ENCODE measurements at places on chromosomes 5 and 9.

DNA sequence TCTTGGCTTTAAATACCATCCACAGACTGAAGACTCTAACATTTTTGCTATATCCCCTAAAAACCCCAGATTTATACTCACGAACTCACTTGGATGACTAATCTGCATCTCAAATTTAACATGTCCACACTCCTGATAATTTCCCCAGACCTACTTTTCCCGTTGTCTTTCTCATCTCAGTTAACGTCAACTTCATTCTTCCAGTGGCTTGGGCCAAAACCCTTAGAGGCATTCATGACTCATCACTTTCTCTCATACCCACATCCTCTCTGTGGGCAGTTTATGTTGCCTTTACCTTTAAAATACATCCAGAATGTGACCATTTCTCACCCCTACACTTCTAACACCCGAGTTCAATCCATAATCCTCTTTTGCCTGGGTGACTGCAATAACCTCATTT lies 96.7 kb downstream of the EDIL3 start:
- DNase-seq, result no peak

DNA sequence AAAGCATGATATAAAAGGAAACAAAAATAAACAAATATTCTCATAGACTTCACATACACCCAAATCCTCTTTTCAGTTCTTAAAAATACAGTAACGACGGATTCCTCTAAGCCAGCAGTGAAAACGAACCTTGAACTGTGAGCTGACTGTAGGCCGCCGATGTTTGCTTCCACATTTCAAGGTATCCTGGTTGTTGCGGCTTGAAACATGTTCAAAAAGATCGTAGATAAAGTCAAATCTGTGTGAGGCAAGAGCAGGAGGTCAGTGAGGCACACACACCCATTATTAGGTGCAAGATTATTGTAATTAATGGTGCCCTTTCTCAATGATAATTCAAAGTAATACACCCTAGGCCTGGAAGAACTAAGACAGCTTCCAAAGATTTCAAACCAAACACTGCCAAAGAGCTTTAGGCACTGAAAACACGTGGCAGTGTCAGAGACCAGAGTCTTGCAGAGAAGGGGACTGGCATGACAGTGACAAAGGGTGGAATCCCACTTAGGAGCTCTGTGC lies 141.2 kb upstream of the RETREG1 start:
- no peak for DNase-seq

- no peak for DNase-seq
Observed at GRCh38 chr9:123345567-123345955, 10.4 kb upstream of the CRB2 start.

- DNase-seq, result no peak
Observed at GRCh38 chr9:13387734-13388067, 108.2 kb upstream of the MPDZ start.

DNA sequence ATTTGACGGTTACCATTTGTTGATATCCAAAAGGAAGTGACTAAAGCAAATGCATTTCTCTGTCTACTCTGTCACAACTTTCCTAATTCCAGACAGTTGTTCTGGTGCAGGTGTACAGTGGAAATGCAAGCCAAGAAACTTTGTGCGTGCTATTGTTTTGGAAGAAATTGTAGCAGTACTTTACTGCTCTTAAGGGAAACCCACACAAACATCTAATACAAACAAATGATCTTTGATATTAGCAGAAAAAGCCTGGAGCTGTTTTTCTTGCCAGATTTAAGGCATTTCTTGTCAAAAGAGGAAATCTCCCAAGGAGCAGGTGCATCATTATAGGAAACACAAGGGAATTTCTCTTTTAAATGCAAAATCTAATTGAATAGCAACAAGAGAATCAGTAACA lies 2.0 kb downstream of the SNCAIP start:
- DNase-seq, result no peak

GRCh38 chr9:101333926-101334702 lies 50.7 kb downstream of the BAAT start:
- DNase-seq, result no peak

GRCh38 chr5:157449011-157449723 lies 10.8 kb upstream of the NIPAL4 start:
- DNase-seq, result no peak

- DNase-seq, result no peak
Observed at GRCh38 chr5:142428036-142428772, 103.4 kb upstream of the SPRY4 start.

DNA sequence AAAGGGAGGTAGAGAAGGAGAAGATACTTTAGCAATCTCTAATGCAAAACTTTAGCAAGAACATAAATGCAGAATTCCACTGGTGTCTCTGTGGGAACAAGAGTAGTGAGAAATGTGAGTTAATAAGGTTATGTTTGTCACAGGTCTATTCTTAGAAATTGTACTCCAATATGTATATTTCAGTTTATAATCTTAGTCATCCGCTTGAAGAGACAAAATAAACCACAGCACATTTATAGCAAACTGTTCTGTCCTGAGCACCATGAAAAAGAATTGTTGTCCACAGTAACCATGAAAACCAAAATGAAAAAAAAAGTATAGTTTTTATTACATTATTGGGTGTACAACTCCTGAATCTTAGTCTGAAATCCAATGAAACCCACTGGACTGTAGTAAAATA lies 93.6 kb upstream of the TSLP start:
- no peak for DNase-seq

GRCh38 chr9:91736311-91736710 lies 213.7 kb downstream of the ROR2 start:
- DNase-seq, result no peak

GRCh38 chr5:4087110-4087509 lies 491.5 kb downstream of the IRX1 start:
- DNase-seq, result no peak

- DNase-seq, result no peak
Observed at GRCh38 chr5:127667926-127668325, 19.0 kb downstream of the CTXN3 start.

DNA sequence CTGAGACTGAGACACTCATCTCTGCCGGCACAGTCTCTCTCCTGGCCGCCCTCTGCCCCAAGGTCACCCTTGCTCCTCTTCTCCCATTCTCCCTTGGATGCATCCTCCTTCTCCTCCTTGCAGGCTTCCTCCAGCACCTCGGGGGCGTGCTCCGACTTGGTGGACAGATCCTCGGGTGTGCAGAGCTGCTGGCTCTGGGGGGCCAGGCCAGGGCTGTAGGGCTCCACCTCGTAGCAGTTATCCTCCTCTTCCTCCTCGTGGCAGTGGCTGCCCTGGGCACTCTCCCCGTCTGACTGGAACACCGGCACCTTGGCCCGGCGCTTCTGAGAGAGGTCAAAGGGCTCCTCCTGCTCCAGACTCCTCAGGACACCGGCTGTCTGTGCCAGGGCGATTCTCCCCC lies 63.3 kb downstream of the ZNF366 start:
- no peak for DNase-seq

- DNase-seq, result no peak
Observed at GRCh38 chr9:126423916-126424185, 97.2 kb downstream of the MVB12B start.

DNA sequence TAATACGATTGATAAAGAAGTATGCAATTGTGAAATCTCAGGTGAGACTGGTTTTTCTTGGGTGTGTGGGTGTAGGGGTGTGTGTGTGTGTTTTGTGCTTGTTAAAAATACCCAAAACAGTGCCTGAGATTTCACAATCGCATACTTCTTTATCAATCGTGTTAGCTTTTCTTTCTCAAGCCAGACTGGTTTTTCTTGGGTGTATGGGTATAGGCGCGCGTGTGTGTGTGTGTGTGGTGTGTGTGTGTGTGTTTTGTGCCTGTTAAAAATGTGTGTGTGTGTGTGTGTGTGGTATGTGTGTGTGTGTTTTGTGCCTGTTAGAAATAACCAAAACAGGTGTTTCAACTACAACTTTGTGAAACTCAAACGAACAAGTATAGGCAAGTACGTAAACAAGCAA lies 53.7 kb downstream of the CERT1 start:
- DNase-seq, result no peak

- DNase-seq, result no peak
Observed at GRCh38 chr5:112574536-112574935, 155.5 kb upstream of the EPB41L4A start.

DNA sequence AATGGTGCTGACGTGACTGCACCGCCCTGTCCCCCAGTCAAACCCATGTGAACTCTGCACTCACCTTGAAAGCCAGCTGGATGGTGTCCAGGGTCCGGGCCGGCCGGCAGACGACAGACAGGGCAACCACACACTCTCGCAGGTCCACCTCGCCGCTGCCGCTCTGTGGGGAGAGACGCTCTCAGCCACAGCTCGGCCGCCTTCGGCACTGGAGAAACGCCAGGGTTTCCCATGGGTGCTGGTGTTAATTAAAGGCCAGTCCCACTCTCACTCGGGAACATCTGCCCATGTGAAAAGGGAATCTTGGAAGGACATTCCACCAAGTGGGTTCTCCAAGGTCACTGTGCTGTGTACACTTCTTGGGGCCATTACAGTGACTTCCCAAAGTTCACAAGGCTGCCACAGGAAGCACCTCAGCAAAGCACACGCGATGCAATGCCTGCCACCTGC lies 25.5 kb upstream of the SLC6A3 start:
- DNase-seq, result no peak

DNA sequence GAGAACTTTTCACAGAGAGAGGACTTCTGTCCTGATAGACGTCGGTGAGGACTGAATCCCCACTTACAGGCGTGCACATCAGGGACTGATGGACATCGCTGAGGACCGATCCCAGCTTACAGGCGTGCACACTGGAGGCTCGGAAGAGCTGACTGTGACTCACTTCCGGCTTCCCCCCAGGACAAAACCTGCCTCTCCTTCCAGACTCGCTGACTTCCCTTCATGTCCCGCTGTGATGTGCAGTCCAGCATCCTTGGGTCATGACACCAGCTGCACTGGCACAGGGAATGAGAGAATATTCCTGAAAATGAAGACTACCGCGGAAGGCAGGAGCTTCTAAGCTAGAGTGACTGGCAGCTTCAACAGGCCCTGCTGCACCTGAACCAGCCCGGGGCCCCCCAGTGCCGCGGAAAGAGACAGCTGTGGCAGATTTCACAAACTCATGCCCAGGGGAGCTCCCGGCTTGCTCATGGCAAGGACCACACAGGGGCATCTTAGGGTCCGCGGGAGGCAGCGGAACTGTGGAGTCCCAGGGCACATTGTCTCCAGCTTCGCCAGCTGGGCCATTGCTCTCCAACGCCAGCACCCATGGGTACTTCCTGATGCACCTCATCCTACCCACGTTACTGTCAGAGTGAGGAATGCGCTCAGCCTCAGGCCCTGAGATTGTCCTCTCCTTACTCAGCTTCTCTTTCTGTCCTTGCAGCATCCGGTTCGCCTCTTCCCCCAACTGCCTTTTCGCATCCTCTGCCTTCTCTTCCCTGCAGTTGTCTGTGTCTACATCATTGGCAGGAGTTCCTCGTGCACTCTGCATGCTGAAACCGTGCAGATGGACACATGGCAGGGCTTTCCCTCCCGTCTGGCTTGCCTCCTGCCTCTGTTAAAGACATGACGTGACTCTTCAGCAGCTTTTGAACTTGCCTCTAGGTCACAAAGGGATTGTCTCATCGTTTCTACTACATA lies 29.5 kb downstream of the SURF6 start:
- no peak for DNase-seq

DNA sequence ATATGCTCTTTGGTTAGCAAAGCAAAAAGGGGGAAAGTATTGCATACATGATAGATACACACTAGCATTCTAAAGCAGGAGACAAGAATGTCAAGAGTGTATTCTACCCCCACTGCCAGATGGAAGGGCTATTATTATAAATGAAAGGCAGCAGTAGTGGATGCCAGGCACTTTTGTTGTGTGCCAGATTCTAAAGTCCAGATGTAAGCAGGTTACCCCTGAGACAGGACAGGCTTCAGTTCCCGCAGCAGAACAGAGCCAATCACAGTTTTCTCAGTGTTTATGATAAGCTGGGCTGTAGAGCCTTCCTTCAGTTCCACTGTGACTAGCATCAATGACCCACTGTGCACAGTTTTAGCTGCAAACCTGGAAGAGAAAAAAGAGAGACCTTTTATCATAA lies 226.6 kb upstream of the TBCA start:
- no peak for DNase-seq

DNA sequence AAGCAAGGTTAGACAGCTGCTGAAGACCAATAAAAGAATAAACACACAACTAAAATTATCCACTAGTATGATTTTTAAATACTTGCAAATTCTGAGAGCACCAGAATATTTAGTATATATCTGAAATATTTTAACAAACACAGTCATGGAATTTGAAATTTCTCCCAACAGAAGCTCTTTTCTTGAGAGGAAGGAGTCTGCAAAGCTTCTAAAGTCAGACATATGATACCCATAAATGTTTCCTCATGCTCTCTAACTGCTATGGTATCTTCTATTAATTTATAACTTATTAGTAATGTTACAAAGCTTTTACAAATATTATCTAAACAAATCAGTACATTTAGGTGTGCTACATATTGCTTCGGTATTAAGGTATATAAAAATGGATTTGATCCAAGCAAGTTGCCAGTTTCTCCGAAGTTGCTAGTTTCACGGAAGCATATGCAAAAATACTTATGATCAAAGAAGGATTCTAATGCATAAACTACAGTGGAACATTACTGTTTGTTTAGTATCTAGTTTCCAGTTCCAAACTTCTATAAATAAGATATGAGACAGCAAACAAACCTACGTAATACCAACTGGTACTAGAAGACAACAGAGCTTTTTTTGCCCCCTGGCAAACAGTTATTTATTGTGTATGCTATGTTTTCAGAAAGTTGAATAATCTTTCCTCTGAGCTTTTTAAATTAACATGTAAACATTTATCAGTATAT lies 22.0 kb downstream of the FNIP1 start:
- DNase-seq, result no peak

- no peak for DNase-seq
Observed at GRCh38 chr5:6505783-6506557, 57.3 kb downstream of the UBE2QL1 start.

GRCh38 chr5:143896966-143897365 lies 85.0 kb downstream of the HMHB1 start:
- DNase-seq, result no peak

GRCh38 chr5:10973316-10973715 lies 212.3 kb upstream of the DAP start:
- no peak for DNase-seq

DNA sequence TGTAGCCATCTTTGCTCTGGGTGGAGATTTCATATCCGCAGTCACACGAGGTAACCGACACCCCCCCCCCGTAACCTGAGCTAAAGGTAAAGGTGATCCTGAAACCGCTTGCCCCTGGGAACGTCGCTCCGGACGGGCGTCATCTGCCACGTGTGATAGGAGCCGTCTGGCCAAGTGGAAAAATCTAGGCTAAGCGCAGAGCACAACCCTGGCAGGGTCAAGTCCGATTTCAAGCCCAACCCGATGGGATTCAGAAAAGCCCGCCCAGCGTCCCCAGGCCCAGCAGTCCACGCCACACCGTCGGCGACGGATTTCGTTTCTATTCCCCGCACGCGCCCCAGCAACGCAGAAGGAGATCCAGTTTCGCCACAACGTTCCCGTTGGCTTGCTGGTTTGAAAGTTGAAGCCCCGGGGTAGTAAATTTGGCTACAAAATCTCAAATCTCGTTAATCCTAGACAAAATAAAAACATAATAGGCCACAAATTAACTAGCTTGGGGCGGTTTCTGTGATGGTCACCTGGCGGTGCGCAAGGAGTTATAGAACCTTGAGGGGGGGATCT lies 32.4 kb upstream of the NFIB start:
- no peak for DNase-seq

- peak; percentile 51 for DNase-seq
Observed at GRCh38 chr9:107465467-107466451, 23.8 kb downstream of the KLF4 start.

Data from activated naive CD4-positive, alpha-beta T cell treated with anti-CD3 and anti-CD28 coated beads, Interleukin-2, amount 50 U/mL, for 72 hours (primary cell).